ENCODE measurements at places on chromosomes 6 and 20. TPM values are rescaled to one million over a fixed set of nuclear protein-coding genes. Genes with fewer than 3 reads are reported as not detected.

GRCh38 chr6:104400844-104401243 is 458.9 kb downstream of the HACE1 start:
- H3K4me1 ChIP-seq, result no peaks in the 10 kb centered on the region
- H3K27me3 ChIP-seq, result no peaks in the 10 kb centered on the region
- no peaks in the 10 kb centered on the region for H3K36me3 ChIP-seq

GRCh38 chr20:40255365-40255764 is 433.7 kb downstream of the MAFB start:
- H3K4me1 ChIP-seq, result no peaks in the 10 kb centered on the region
- no peak overlapping the region for H3K4me3 ChIP-seq
- H3K27me3 ChIP-seq, result no peaks in the 10 kb centered on the region
- no peak overlapping the region for H3K27ac ChIP-seq
- DNase-seq, result no peak
- H3K36me3 ChIP-seq, result no peaks in the 10 kb centered on the region

GRCh38 chr20:50283922-50284810 is 93.5 kb downstream of the CEBPB start:
- H3K4me1 ChIP-seq, result peaks cover 8% of the 10 kb centered on the region
- no peaks in the 10 kb centered on the region for H3K27me3 ChIP-seq
- H3K4me3 ChIP-seq, result no peak overlapping the region

DNA sequence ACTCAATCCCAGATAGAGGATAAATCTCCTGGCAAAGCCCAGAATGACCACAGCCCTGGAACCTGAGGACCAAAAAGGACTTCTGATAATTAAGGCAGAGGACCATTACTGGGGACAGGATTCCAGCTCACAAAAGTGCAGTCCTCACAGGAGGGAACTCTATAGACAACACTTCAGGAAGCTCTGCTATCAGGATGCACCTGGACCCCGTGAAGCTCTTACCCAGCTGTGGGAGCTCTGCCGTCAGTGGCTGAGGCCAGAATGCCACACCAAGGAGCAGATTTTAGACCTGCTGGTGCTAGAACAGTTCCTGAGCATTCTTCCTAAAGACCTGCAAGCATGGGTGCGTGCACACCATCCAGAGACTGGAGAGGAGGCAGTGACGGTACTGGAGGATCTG is 992 bp downstream of the ZSCAN16 start:
- H3K36me3 ChIP-seq, result peaks cover 6% of the 10 kb centered on the region
- no peak for DNase-seq
- H3K4me1 ChIP-seq, result peaks cover 13% of the 10 kb centered on the region

Gene C20orf141
- total RNA-seq, result not detected

Gene NMBR
- 0.18 TPM for total RNA-seq

Gene ADAM33
- 9.6 TPM for total RNA-seq

Gene XKR7
- 0.03 TPM for total RNA-seq

Gene LY6G6C
- total RNA-seq, result not detected
